Dermis microvascular lymphatic vessel endothelial cell (primary cell): ENCODE measurements at places on chromosomes 3 and 15.

- DNase-seq = peak; percentile 95
These were observed 11.5 kb upstream of the CHAC1 start for GRCh38 chr15:40941528-40942336.

- DNase-seq = peak; percentile 63
These were observed 20.6 kb downstream of the MYH15 start for GRCh38 chr3:108489776-108490175.

GRCh38 chr3:143881095-143881494 is 32.8 kb upstream of the SLC9A9 start:
- peak; percentile 25 for DNase-seq

- DNase-seq = no peak
These were observed 6.1 kb downstream of the RBP2 start for GRCh38 chr3:139470199-139470598.

DNA sequence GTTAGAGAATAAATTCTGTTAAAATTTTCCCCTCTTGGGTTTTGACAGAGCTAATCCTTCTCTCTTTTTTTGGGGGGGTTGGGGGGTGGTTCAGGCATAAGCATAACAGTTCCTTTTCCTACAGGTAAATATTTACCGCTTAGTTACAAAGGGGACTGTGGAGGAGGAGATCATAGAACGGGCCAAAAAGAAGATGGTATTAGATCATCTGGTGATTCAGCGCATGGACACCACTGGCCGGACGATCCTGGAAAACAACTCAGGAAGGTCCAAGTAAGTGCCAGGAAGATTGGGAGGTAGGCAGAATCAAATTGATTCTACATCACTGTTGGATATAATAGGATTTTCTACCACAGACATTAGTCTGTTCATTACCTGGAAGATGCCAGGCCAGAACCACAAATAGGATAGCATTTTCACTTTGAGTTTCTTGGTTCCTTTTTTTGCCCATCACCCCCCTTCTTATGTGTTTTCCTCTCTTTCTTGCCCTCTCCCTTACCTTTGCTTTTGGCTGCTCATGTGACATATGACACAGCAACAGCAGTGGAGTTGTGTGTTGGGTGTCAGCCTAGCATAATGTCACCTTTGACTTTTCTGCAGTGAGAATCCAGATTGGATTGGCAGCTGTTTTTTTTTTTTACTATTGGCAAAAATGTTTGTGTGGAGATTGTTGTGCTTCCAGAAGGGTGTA is 79.0 kb downstream of the CHD2 start:
- DNase-seq = no peak

GRCh38 chr3:66816090-66816761 is 181.9 kb upstream of the KBTBD8 start:
- DNase-seq = peak; percentile 41

DNA sequence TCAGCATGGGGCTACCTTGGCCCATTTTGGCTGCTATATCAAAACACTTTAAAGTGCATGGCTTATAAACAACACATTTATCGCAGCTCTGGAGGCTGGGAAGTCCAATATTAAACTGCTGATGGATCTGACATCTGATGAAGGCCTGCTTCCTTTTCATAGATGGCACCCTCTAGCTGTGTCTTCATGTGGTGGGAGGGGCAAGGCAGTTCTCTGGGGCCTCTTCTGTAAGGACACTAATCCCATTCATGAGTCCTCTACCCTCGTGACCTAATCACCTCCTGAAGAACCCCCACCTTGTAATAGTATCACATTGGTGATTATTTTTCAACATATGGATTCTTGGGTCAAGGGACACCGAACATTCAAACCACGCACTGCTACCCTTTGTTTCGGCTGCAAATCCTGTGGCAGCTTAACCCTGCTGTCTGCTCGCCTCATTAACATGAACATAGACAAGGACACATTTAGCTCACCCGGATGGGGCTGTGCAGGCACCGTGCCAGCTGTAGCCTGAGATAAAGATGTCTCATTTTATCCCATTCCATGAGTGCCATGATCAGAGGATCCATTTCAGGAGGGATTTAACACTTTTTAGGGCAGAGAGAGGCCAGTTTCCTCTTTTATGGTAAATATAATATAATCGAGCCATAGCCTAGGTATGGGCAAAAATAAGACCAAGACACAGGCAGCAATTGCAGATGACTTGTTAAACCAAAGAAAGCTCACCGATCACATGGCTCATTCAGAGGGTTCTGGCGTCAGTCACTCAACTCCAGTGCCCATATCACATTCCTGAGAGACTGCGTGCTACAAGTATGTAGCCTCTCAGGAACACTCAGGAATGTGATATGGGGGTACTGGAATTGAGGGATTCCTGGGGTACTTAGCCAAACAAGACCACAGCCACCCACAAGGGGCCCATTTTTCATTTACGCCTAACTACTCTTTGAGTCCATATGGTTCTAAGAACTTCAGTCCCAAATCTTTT is 251.1 kb upstream of the ST8SIA2 start:
- DNase-seq = no peak

GRCh38 chr3:64220161-64220914 is 4.9 kb downstream of the PRICKLE2 start:
- peak; percentile 46 for DNase-seq

DNA sequence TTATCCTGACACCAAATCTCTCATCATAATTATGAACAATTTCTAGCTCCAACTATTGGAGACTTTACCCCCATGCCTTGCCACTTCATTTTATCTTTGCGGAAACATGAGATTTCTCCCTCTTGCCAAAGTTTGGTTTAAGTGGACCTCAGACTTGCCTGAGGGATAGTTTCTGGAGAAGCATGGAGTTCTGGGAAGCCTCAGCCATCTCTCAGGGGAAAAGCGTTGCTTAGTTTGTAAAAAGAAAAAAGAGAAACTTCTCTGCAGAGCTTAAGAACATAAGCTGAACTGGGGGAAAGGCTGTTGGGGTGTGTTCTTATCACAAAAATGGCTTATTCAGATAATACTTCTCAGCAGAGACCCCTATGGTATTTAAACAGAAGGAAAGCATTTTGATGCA is 347.4 kb upstream of the ADAMTS9 start:
- no peak for DNase-seq

DNA sequence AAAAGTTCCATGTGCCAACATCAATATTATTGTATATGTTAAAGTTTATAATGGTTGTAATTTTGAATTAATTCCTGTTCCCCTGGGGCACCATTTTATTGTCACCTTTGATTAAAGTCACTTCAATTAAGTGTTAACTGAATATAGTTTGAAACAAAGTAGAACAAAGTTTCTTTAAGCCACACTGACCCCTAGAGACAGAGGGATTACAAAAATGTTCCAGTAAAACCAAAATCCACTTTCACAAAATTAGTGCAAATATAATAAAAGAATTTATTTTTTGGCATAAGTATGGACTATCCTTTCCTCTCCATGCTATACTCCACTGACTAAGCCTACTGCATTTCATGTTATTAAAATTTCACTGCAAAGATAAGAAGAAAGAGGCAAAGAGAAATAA is 123.9 kb downstream of the ZMAT3 start:
- DNase-seq = no peak

DNA sequence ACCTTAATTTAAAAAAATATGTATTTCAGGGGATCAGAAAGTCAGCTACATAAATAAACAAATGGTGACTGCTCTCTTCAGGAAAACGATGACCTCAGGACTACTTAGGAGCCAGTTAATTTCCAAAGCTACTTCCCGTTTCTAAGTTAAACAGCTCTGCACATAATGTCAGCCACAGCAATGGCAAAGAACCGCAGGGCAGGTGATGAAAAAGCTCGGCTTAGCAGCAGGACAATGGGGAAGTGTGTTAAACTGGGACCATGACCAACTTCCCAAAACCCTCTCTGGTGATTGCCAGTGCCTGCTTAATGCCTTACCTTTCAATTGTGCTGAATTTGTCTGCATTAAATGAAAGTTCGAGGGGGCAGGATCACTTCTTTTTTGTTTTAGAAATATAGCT is 258.9 kb downstream of the FHIT start:
- DNase-seq = no peak

DNA sequence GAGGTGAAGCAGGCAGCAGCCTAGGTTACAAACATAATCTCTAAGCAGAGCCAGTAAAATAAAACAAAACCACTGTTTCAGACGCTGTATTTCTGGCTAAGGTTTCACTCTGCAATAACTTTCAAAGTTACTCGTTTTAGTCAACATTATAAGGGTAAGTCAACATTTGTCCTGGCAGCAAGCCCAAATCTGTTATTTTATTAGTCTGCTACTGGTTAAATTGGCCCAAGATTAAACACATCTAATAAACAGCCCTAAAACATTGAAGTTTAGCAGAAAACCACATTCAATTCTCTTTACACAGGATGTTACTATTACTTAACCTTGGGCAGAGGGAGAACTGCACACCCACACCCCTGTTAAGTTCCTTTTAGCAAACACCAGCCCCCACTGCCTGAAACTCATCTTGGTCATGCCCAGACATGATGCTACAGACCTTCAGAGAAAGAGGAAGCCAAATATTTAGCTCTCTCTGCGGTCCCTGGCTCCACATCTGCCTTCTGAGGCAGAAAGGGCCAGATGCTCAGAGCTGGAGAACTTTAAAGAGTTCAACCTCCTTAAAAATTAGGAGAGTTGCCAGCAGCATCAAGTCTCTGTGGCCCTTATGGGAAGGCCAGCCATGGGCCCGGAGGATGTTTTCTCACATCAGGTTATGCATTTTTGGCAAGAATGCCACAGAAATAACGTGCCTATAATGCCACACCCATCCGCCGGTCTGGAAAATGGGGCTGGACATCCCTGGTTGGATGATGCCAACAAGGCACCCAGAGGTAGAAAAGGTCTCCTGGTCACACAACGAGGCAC is 17.9 kb downstream of the ARHGEF3 start:
- peak; percentile 48 for DNase-seq

DNA sequence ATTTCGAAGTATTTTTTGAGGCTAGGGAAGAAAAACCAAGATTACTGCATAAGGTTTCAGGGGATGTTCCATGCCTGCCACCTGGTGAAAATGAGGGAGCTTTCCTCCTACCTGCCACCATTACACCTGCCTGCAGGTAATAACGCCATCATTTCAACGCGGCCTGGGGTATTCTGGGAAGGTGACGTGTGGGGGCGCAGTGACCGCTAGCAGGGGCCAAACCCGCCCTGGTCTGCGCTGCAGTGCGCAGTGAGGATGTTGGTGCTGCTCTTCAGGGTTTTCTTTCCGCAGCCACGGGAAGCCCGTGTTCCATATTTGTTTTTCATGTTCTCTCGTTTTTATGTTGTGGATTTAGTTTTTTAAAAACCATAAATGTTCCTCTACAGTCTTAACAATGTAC is 37.4 kb upstream of the SNRPN start:
- DNase-seq = no peak

DNA sequence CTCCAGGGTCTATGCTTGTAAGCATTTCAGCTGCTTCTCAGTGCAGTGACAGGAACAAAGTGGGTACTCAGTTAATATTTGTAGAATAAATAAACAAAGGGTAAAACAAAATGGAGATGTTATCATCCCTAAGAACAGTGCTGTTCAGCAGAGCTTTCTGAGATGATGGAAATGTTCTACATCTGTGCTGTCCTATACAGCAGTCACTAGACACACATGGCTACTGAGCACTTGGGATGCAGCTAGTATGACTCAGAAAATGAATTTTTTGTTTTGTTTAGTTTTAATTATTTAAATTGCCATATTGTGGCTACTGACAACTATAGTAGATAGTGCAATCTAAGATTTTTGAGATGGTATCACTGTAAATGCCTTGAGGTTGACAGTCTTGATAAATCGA is 283.8 kb upstream of the ADAMTS9 start:
- DNase-seq = no peak

GRCh38 chr3:170724599-170725280 is 138.9 kb upstream of the SLC7A14 start:
- no peak for DNase-seq

DNA sequence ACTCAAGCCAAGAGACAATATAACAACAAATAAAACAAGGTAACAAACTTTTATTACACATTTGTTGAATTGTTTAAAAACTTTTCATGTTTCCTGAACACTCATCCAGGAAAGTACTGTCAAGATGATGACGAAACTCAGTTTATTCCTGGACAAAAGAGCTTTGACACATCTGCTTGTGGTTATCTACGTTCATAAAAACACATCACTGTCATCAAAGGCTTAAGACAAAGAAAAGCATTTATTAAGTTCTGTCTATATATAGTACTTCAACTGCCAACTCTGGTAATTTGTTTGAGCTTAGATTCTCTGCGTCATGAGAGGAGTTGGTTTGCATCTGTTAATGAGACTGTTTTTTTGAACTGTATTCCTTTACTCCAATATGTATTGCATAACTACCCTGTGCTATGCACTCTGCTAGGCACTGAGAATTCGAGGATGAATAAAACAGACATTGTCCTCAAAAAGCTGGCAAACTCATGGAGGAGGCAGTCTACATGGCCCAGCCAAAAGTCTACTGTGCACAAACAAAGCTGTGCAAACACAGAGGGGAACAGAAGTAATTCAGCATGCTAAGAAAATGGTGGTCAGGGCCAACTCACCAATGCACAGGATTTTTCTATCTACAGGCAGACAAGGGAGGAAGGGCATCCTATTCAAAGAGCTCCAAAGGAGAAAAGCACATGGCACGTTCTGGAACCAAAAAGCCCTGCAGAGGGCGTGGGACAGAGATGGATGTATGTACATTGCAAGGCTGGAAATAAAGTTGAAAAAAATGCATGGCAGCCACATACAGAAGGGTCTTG is 21.5 kb downstream of the PLD1 start:
- peak; percentile 98 for DNase-seq

- no peak for DNase-seq
These were observed 131.3 kb downstream of the SMAD6 start for GRCh38 chr15:66833371-66833770.

DNA sequence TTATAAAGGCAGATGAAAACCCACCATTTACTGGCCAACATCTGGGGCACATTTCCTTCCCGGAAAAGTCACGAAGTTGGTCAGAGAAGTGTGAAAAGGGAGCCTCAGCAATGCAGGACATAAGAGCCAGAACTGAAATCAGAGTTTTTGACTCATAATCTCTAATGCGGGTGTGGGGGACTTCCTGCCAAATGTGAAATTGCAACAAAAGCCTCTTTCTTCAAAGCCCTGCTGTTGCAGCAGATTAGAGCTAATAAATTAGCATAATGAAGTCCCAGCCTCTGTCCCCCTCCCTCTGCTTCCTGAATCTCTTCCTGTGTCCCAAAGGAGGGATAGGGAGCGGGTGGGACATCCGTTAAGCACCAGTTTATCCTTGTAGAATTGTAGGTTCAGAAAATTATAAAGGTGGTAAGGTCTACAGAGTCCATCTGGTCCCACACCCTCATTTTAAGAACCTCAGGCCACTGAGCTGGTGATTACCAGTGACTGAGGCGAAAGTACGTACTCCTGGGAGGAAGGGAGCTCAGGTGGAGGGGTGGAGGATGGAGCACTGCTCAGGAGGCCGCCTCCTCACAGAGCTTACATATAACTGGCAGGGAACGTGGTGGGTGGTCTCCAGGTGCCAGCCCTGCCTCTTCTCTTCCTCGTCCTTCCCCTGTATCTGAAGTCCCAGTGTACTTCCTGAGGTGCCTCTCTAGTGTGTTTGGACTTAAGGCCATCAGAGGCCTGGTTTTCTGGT is 35.0 kb downstream of the ST6GAL1 start:
- DNase-seq = no peak

DNA sequence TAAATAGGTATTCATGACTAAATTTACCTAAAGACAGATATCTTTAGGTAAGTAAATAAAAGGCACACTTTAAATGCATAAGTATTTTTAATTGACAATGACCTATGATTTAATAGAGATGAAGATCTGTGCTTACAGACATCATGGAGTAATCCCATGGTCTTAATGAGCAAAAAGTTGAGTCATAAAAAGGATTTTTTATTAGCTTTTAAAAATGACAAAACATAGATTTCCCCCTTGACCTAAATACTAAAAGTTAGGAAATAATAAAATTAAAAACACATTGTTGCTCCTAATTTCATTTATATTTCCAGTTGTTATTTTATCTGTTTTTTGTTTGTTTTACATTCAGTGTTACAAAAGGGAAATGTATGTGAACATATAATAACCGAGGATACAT is 1005.7 kb downstream of the ROBO1 start:
- no peak for DNase-seq
